ENCODE measurements at places on chromosomes 11 and 22.

DNA sequence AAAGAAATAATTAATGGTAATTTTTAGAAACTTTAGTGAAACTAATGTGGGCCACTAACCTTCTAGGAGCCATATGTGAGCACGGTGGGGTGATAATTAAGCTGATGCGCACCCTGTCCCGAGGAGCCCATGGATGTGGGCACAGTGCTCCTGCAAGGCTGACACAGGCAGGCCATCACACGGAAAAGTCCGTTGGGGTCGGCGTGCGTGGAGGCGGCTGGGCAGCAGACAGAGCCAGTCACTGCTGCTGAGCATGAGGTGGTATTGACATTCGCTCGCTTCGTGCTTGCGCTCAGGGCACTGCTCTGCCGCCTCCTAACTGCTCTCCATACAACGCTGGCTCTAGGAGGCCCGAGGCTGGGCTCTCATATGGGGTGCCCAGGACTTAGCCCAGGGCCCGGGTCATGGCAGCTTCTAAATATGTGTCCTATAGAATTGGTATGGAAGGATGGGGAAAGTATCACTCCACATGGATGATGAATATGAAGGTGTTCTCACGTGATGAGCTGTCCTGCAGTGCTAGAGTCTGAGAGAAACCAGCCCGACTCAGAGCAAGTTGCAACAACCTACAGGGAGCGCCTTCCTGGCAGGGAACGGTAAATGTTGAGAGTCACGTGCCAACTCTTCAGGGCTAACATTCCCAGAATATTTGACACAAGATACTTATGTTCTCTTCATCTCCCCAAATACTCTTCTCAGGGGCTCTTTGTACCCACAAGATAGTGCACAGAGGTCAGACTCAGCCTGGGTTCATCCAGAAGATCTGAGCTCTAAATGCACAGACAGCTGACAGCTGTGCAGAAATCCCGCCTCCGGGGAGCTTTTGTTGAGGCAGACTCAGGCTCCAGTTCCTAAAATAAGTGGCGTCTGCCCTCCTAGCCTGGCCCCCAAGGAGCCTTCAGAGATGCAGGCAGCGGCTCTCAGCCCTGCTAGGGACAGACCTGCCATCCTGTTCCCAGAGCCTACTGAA, 50.6 kb upstream of the ARFGAP3 start:
- DNase-seq: no peak

DNA sequence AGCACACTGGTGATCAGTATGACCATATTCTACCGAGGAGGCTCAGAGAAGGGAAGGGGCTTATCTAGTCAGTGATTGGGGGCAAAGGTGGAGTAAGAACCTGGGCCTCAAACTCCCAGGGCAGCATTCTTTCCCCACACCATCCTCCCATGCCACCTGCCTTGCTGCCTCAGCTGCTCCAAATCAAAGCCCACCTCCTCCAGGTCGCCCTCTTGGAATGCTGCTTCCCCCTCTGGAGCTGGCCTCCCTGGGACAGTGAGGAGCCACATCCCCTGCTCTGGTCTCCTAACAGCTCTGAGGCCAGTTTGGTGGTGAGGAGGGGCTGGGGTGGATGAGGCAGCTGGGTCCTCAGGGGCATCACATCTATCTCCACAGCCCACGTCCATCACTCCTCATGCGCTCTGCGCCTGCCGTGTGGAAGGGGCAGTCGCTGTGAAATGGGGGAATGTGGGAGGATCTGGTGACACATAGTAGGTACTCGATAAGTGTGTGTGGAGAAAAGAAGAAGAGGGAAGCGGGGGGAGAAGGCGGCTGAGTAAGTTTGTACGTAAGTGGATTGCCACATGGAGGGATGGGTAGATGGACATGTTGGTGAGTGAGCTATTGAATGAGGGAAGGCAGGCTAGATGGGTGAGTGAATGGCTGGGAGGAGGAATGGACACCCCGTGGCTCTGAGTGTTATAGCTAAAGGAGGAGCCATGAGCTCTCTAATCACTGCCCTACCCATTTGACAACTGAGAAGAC, 16.1 kb upstream of the ARHGEF17 start:
- DNase-seq: no peak

GRCh38 chr11:120169981-120170698, 32.2 kb upstream of the TRIM29 start:
- DNase-seq: no peak

DNA sequence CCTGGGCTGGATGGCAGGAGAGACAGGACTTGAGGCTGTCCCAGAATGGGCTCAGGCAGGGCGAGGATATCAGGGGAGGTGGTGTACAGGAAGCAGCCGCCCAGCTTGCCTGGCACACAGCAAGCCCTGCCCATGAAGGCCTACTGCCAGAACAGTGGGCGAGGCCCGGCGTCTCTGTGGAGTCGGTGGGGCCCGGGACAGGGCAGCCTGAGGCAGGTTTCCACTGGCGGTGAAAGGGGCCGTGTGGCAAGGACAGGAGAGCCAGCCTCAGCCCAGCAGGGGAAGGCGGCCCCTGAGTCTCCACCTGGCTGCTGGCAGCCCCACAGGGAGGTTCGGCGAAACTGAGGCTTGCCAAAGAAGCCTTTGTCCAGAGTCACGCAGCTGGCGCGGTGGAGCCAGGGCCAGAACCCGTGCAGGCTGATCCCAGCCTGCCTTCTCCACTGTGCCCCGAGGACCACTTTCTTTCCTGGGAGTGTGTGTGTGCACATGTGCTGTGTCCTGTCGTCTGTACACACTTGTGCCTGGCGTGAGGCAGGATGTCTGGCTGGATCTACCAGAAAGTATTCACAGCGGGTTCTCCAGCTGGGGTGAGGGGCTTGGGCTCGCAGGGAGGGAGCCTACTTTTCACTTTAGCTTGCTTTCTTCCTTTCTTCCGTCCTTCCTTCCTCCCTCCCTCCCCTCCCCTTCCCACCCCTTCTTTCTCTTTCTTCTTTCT, 1.2 kb downstream of the TSPO start:
- DNase-seq: peak; percentile 22

- peak; percentile 52 for DNase-seq
Observed at GRCh38 chr11:115334932-115335788, 169.1 kb downstream of the CADM1 start.

GRCh38 chr11:130204703-130205095, 45.1 kb downstream of the ST14 start:
- no peak for DNase-seq

DNA sequence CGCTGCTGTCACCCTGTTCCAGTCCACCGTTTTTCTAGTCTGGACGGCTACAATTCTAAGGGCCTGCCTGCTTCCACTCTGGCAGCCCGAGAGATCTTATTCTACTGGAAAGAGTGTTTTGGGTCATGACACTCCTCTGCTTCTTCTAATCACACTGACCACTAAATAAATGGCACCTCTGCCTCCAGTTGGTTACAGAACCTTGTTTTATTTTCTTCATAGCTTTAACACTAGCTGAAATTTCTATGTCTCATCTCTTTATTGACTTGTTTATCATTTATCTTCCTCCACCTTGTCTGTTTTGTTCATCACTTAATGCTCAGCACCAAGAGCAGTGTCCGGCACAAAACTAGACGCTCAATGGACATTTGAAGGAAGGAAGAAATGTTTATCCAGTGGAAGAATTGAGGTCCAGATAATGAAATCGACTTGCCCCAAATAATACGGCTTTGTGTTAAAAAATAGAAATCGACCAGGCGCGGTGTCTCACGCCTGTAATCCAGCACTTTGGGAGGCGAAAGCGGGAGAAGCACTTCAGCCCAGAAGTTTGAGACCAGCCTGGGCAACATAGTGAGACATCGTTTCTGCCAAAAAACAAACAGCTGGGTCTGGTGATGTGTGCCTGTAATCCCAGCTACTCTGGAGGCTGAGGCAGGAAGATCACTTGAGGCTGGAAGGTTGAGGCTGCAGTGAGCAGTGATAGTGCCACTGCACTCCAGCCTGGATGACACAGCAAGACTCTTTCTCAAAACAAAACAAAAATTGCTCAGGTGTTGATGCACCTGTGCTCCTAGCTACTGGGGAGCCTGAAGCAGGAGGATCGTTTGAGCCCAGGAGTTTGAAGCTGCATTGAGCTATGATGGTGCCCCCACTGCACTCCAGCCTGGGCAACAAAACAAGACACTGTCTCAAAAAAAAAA, 693 bp upstream of the PRR14L start:
- no peak for DNase-seq

- peak; percentile 64 for DNase-seq
Observed at GRCh38 chr11:19805827-19806226, 93.2 kb downstream of the NAV2 start.
